ENCODE measurements at places on chromosomes 2 and 18.

DNA sequence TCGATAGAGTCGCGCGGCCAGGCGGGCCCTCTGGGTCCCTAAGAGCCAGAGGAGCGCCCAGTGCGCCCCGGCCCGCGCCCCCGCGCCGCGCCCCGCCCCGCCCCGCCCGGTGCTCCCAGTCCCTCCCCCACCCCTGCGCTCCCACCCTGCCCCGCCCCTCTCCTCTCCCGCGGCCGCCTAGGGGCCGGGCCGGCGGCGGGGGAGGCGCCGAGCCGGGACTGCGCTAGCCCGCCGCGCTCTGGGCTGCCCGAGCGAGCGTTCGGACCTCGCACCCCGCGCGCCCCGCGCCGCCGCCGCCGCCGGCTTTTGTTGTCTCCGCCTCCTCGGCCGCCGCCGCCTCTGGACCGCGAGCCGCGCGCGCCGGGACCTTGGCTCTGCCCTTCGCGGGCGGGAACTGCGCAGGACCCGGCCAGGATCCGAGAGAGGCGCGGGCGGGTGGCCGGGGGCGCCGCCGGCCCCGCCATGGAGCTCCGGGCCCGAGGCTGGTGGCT lies at the start of gene GPC1:
GPC1 (plus strand) TSS at position 207 of the 491 bp plus-strand sequence; CDS start at position 463, 256 bp downstream.
- DNase-seq = no peak

DNA sequence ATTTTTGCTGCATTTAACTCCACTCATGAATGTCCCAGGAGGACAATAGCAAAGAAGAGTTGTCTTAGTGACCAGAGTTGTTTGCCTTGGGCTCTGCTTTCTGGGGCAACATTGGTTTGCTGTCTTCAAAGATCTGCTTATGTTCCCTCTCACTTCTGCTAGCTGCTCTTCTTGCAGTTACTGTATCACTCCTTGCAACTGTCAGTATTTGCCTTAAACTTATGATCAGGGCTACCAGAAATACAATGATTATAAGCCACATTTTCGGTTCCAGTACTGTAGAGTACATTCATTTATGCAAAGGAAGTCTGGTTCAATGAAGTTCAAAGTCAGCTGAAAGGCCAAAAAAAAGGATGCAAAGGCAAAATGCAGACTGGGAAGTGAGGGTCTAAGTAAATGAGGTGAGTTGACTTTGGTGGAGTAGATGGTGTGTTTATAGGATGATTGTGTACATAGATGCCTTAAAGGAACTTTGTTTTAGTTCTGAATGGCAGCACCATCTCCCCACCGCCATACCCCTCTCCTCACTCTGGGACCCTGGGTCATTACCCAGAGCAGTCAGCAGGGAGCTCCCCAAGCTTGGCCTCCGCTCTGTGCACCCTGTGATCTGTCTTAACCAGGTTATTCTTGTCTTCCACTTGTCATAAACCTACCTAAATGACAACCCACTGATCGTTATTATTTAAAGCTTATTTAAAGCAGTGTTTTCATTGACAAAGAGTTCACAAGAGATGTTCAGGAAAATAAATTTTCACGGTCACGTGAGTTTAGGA lies 236.0 kb downstream of the DOK6 start:
- DNase-seq = no peak

DNA sequence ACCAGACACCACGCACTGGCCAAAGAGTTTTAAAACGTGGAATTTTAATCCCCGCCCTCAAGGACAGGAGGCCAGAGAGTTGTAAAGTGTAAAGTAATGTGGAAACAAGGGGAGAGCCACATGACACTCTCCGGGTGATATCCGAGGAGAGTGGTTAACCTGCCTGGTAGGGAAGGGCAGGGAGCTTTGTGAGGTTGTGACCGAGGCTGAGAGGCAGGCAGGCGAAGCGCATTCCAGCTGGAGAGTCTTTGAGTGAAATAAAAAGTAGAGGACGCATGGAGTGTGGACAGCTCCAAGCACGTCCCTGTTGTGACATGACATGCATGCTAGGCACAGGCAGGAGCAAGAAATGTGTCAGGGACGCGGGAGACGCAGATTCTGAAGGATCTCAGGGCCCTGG lies 539.5 kb downstream of the RNF144A start:
- no peak for DNase-seq

DNA sequence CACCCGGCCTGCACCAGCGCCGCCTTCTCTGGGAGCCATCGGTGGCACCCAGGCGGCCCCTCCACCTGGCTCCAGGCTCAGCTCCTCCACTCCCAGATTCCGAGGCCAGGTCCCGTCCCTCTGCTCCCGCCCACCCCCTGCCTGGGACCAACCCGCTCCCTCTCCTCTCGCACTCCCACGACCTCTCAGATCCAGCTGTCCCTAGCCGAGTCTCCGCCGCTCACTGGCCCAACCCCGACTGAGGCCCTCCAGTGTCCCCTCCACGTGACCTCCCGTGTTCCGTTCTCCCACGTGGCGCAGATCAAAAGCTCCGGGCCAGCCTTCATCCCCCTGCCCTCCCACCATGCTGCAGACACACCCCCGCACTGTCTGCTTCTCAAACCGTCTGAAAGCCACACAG lies 14.4 kb upstream of the SALL3 start:
- DNase-seq = no peak

DNA sequence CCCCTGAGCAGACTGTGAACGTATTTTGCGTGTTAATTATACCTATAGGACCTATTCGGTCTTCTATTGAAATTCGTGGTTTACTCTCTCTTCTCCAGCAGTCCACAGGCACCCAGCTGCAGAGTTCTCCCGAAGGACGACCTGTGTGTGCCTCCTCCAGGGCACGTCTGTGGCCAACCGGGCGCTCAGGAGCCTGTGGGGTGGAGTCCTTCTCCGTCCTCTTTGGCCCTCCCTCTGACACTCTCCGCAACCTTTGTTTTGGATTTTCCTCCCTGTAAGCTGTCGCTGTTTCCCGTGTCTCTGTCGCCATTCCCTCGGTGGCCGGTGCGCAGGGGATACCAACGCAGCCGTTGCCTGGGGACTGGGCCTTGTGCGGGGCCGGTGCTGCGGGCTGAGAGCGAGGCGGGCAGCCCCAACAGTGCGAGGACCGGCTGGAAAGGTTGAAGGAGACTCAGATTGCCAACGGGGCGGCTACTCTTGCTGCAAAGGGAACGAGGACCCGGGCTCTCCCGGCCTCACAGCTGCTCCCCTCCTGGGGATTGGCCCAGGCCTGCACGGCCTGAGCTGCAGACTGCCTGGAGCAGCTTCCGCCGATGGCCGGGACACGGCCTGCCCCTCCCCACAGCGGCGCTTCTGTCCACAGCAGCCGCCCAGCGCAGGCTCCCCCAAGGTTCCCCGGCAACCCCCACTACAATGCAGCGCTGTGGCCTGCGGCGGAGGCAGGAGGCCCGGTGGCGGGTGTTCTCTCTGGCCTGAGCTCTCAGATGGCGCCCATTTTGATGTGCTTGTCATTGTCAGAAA lies 221.0 kb downstream of the MTX2 start:
- no peak for DNase-seq

DNA sequence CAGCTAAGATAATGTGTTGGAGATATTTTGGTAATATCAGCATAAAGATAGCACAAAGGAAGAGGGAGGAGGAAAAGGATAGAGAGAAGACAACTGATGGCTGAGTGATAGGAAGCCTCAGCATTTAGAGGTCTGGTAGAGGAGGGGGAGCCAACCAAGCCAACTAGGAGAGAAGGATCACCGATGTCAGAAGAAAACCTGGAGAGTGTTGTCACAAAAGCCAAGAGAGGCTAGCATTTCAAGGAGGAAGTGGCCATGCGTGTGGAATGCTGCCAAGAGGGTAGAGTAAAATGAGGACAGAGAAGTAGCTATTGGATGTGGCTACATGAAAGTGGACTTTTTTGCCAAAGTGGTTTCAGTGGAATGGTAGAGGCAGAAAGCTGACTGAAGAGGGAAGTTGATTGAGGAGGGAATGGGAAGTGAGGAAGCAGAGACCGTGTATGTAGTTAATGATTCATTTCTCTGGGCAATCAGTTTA lies 34.3 kb downstream of the LCLAT1 start:
- DNase-seq = no peak

DNA sequence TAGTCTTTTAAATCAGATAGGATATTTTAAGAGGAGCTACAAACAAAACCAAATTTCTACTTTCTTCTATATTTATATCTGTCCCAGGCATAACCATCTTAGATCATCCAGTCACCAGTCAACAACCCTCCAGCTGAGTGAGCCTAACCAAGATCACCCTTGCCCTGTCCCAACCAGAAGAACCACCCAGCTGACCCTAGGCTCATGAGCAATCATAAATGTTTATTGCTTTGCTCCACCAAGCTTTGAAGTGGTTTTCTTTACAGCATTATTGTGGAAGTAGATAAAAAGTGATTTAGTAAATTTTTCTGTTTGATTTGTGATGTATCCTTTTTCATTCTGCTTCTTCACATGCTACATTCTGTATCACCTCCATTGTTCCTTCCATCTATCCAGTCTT lies 167.2 kb upstream of the PIEZO2 start:
- DNase-seq = no peak

GRCh38 chr2:174612970-174613369 lies 15.4 kb upstream of the WIPF1 start:
- DNase-seq = no peak

DNA sequence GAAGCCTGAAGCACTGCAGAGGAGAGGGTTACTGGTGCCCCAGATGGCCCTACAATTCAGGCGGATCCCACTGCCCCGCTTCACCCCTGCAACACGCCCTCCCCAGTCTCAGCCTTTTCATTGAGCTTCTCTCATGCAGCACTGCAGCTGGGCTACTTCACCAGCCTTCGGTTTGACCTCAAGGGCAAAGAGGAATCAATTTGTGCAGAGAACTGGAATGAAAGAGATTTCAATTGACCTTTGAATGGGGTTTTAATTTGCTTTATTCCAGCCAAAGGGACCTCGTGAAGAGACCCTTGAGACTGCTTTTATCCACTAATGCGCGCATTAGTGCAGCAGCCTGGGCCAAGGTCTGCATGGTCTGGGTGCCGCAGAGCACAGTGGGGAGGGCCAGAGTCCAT lies 8.8 kb upstream of the POMC start:
- no peak for DNase-seq

- DNase-seq = no peak
Observed at GRCh38 chr18:56307354-56308170, 330.8 kb downstream of the TXNL1 start.

DNA sequence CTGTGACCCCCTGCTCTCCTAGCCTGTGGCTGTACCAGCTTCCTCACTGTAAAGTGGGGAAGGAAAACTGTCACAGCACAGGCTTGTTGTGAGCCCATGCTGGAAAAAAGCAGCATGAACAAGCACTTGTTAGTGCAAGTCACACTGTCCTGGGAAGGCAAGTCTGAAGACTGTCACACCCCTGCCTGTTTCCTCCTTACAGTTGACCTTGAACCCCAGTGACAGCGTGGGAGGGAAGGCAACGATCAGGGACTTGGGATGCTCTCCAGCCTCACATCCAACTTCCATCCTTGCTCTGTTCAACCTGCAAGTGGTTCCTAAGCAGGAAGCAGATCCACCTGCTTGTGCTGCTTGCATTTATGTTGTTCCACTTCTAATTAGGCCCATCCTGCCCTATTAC lies 311.3 kb upstream of the KLHL29 start:
- no peak for DNase-seq

GRCh38 chr2:39728941-39729351 lies 50.1 kb downstream of the THUMPD2 start:
- DNase-seq = no peak

DNA sequence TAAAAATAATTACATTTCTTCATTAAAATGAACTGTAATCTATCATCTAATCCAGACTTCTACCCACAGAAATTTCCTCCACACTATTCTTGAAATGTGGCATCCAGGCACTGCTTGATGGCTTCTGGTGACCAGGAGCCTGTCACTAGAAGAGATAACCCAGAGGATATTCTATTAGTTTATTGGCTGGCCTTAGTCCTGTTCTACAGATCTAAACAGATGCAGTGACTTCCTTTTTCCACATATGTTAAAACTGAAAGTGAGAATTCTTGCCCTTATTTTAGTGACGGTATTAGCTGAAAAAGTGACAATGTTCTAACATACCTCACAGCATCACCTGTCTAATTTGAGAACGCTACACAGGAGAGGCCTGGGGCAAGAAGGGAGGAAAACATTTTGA lies 775.4 kb downstream of the TSN start:
- DNase-seq = no peak

DNA sequence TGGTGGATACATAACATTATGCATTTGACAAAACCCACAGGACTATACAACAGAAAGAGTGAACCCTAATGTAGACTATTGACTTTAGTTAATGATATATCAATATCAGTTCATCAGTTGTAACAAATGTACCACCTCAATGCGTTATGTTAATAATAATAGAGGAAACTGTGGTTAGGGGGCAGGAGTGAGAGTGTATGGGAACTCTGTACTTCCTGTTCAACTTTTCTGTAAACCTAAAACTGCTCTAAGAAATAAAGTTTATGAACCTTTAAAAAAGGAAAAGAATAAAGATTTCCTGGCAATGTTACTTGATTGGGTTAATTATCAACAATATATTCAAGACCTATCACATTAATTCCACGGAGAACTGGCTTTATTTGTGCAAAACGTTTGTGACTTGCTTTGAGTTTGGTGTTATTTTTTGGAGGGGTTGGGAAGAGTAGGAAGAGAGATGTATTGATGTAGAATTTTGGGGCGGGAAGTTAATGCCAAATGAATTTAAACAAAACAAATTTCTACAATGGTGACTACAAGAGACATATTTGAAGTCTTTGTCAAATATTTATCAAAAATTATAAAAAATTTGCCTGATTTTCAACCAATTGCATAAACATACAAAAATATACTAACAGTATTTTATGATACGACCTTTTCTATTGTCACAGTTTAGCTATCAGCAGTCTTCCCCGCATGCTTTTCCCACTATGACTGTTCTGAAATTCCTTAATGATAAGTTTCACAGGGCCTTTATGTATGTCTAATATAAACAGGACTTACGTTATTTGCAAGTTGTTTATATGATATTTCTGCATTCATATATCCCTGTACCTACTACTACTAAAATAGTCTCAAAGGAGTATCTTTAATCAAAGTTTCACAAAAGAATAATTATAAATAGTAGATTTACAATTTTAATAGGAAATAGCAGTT lies 2.1 kb upstream of the RTN4 start:
- DNase-seq = no peak

DNA sequence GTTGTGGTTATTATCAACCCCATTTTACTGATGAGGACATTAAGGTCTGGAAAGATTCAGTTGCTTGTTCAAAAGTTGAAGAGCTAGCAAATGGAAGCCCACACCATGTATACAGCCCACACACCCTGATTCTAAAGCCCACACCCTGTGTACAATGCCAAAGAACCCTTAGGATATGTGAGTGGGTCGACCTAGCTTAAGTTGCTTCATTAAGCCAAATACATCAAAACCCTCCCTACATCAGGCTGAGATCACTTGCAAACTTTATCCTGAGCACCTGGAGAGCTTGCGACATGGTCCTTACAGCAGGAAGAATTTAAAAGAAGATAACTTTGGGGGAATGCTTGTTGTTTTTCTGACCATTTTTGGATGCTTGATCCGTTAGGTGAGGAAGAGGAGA lies 435 bp upstream of the ARHGAP25 start:
- no peak for DNase-seq

GRCh38 chr2:202060218-202060617 lies 12.8 kb upstream of the KIAA2012 start:
- no peak for DNase-seq

GRCh38 chr2:178479758-178480226 lies 465 bp upstream of the PLEKHA3 start:
- DNase-seq = no peak

- DNase-seq = peak; percentile 63
Observed at GRCh38 chr2:172461591-172462372, 34.4 kb downstream of the ITGA6 start.

GRCh38 chr2:170743530-170744239 lies 26.5 kb upstream of the ERICH2 start:
- DNase-seq = no peak

All from stimulated activated CD8-positive, alpha-beta memory T cell treated with anti-CD3 and anti-CD28 coated beads, Interleukin-7, amount 100 ng/mL, for 1 hour (primary cell).